HFF-Myc (cell line): ENCODE measurements at places on chromosomes 1 and 21.
A peak's percentile ranks its signal among the peaks of the same experiment; 100 is the strongest.

DNA sequence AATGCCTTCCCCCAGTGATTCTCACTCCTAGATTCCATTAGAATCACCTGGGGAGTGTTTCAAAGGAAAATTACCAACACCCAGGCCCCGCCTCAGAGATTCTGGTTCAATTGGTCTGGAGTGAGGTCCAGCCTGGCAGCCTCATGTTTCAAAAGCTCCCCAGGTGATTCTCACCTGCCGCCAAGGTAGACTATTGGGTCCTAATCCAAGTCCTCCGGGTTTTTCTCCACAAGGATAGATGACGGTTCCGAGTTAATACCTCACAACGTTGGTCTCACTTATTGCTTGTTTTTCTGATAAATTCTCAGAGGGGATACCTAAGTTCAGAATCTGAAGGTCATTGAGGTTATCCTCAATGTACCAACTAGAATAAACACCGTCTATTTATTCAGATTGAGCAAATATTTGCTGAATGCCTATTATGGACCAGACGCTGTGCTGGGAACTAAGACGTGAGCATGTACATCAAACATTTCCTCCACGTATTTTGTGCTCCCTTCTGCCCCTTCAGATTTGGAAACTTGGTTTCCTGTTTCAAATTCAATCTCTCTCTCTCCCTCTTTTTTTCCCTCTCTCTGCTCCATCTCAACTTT lies 97.5 kb downstream of the SEC16B start:
- DNase-seq: no peak

- DNase-seq: peak; percentile 7
Observed at GRCh38 chr1:62436039-62436465, 797 bp upstream of the USP1 start.

DNA sequence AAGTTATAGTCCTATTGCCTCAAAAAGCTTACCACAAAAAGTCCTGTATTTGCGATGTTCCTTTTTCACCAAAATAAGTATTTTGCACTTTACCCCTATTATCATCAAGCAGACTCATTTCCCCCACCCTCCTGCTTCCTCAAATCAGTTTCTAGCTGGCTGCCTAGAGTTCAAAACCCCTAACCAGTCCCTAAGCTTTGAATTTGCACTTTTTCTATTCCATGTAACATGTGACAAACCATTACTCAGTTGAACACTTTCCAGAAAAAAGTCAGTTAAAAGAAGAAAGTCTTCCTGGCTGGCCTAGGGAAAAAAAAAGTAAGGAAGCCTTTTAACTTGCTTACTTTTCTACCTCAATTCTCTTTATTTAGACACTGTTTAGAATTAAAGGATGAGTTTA lies 8.2 kb downstream of the CEP170 start:
- no peak for DNase-seq

- no peak for DNase-seq
Observed at GRCh38 chr1:222461941-222462340, 86.0 kb downstream of the HHIPL2 start.

GRCh38 chr1:111227851-111228747 lies 586 bp downstream of the CHI3L2 start:
- no peak for DNase-seq

DNA sequence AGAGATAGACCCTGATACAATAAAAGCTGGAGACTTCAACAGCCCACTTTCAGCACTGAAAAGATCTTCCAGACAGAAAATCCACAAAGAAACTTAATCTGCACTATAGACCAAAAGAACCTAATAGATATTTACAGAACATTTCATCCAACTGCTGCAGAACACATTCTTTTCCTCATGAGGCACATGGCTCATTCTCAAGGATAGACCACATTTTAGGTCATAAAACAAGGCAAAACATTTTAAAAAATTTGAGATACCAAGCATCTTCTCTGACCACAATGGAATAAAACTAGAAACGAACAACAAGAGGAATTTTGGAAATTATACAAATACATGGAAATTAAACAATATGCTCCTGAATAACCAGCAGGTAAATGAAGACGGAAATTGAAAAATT lies 15.0 kb upstream of the IL20 start:
- no peak for DNase-seq

- no peak for DNase-seq
Observed at GRCh38 chr1:151478923-151479322, 19.6 kb upstream of the POGZ start.

DNA sequence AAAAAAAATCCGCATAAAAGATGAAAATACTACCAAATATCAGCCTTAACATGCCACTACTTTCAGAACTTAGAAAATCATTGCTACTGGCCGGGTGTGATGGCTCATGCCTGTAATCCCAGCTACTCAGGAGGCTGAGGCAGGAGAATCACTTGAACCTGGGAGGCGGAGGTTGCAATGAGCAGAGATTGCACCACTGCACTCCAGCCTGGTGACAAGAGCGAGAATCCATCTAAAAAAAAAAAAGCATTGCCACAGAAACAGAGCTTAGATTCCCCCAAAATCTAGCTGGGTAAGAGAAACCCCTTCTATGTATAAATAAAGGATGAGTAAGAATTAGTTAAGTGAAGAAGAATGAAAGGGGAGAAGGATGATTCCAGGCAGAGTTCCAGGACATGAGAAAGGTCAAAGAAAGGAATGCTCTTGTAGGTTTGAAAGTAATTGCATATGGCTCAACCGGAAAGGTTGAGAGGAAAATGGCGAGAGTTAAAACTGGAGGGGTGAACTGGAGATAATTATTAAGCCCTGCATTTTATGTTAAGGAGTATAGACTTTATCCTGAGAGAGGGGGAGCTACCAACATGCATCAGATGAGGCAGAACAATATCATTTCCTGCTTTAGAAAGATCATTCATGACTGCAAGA lies 19.7 kb upstream of the NRDC start:
- peak; percentile 89 for DNase-seq

DNA sequence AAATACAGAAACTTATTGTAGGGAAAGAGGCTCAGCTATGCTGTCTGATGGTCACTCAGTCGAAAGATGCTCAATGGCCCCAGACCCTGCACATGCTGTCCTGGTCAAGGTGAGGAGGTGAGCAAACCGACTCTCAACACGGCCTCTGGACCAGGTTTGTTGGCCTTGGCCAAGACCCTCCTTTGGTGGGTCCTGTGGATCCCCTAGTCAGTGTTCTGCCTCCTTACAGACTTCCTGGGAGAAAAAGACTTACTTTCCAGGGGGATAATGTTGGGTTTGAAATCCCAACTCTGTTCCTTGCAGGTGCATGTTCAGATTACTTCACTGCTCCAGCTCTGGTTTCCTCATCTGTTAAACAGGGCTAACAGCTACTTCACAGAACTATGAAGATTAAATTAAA lies 53.8 kb downstream of the FAM78B start:
- DNase-seq: no peak

DNA sequence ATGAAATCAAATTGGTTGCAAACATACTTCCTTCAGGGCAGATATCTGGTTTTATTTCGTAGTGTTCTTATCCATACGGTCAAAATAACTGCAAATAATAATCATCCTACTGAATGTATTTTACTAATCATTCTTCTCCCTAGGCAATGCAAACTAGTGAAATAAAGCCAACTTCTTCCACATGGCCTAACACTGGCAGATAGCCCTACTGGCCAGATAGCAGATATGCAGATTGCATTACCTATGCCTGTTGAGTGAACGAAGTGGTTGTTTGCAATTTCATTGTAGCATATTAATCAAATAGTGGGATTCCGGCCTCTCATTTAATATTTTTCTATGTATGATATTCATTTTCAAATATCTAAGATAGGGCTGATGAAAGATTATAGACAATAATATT lies 116.2 kb downstream of the CENPF start:
- DNase-seq: no peak

- no peak for DNase-seq
Observed at GRCh38 chr1:164659621-164660411, 100.8 kb downstream of the PBX1 start.

DNA sequence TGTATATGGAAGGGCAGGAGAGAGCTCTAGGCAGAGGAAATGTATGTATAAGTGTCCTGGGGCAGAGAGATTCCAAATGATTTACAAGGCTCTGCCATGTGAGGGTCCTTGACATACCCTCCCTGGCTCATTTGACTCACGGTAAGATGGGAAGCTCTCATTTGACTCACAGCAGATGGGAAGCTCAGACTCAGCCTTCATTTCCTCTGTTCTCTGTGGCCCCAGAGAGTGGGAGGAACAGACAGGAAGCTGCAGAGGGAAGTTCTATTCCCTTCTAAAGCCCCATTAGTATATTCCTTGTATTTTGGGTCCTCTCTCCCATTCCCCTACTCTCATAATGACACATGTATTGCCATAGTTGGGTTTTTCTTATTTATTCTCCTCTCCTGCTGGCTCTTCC lies 44.9 kb downstream of the FOXD2 start:
- DNase-seq: no peak

GRCh38 chr1:4654764-4655673 lies 610 bp downstream of the AJAP1 start:
- DNase-seq: no peak

GRCh38 chr1:27027575-27028250 lies 15.1 kb upstream of the TENT5B start:
- no peak for DNase-seq

GRCh38 chr1:22328331-22329147 lies 123.1 kb upstream of the ZBTB40 start:
- DNase-seq: no peak

DNA sequence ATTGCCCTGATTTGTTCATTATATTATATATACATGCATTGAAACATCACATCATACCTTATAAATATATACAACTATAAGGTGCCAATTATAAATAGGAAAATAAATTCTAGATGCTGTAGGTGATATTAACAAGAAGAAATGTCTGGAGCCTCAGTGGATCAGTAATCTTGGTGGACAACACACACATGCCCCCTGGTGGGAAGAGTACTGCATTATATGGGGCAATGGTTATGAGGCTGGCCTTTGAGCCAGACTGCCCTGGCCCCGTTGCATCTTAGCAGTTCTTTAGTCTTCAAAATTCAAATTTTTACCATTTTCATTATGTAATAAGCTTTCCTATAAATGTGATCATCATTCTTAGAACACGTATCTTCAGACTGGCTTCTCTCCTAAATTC lies 335.0 kb upstream of the GREM2 start:
- peak; percentile 30 for DNase-seq

DNA sequence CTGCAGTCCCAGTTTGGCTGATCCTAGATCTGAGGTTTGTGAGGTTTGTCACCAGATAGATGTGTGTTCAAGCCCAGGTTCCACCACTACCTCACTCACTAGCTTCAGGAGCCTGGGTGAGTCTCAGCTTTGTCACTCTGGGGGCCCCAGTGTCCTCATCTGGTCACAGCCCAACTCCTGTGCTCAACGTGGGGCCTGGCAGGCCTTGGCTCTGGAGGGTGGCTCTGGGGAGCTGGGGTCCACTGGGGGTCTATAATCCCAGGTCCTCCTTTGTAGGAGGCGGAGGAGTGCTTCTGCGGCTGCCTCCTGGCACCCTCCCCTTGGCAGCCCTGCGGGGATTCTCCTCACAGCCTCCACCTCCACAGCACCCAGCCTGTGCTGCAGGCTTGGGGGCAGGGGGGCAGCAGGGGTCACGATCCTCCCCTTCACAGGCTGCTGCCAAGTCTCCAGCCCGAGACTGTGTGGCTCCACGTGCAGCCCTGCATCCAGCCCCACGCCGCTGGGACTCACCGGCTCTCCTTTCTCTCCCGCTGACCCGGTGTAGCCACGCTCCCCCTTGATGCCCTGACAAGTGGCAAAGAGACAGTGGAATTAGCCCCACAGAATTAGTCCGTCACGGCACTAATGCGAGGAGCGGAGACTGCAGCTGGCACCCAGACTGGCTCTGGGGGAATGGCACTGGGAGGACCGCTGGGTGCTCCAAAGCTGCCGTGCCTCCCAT lies 22.5 kb upstream of the PEF1 start:
- no peak for DNase-seq

DNA sequence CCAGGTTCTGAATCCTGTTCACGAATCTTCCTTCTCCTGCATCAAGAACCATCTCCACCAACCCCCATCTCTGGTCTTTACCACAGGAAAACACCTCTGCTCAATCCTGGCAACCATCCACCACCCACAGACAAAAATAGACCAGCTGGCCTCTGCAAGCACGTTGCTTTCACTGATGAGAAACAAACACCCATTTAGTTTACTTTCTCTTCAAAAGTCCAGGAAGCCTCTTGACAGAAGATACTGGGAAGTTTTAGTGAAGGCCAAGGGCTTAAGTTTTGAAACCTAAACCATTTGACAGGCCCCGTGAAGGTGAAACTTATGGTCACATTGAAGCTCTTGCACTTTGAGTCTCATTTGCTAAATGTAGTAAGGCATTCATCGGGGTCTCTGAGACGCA lies 122.6 kb upstream of the PPP2R5A start:
- DNase-seq: peak; percentile 41

- no peak for DNase-seq
Observed at GRCh38 chr1:202268817-202269216, 72.9 kb downstream of the UBE2T start.

DNA sequence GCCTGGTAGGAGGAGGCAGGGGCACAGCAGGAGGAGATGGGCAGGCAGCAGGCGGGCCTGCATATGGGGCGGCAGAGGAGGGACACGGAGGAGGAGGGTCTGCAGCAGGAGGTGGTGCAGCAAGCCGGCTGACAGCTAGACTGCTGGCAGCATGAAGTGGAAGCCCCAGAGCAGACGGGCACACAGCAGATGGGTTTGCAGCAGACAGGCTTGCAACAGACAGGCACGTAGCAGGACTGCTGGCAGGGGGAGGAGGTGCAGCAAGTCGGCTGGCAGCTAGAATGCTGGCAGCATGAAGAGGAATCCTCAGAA lies 615 bp downstream of the KRTAP10-5 start:
- no peak for DNase-seq

- no peak for DNase-seq
Observed at GRCh38 chr1:34847094-34847493, 12.5 kb downstream of the SMIM12 start.

DNA sequence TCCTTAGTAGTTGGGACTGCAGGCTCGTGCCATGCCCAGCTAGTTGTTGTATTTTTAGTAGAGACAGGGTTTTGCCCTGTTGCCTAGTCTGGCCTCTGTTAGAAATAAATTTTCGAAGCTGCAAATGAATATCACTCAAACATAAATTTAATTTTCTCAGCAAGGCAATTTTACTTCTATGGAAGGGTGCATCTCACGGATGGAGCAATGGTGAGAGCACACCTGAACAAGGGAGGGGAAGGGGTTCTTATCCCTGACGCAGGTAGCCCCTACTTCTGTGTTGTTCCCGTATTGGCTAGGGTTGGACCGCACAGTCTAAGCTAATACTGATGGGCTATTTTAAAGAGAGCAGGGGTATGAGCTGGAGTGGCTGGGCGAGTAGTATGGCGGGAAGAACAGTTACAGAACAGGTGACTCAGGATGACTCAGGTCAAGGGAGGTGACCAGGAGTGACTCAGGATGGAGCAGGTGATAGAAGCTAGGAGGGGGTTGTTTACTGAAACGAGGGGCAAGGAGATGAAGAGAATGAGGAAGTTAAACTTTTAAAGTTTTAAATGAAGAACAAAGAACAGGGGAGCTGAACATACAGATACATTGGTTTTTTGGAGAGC lies 7.5 kb downstream of the MDM4 start:
- no peak for DNase-seq
